ENCODE measurements at places on chromosomes 1 and 21.

- no peak for DNase-seq
Observed at GRCh38 chr1:96080925-96081324, 640.7 kb upstream of the PTBP2 start.

DNA sequence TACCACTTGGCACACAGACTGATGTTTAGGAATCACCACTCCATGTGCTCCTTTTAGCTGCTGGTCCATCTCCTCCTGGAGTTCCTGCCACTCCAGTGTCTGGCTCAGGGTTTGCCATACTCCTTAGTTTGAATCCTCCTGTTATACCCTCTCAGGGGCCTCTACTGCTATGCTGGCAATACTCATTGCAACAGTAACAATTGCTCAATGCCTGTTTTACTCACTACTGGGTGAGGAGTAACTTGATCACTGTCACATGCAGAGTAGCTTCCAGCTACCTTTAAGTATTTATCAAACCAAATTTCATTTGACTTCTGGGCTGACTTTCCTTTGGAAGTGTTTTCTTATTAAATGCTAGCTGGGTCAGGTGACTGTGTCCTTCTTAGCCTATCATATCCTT lies 107.2 kb upstream of the WLS start:
- DNase-seq = no peak

- DNase-seq = no peak
Observed at GRCh38 chr1:36198641-36199040, 25.6 kb upstream of the THRAP3 start.

DNA sequence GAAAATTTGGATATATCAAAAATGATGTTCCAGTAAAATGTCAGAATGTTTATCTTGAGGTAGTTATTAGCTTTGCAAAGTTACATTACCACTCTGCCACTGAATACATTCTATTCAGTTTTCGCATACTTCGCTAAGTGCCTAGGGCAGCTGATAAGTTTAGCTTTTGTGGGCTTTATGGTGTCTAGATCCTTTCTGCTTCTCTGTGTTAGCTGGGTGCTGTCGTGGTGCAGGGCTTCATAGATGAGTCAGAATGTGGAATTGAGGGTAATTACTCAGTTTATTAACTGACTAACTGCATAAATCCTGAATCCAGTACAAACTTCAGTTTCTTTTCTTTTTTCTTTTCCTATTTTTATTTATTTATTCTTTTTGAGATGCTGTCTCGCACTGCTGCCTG lies 21.5 kb downstream of the NCAM2 start:
- DNase-seq = no peak

DNA sequence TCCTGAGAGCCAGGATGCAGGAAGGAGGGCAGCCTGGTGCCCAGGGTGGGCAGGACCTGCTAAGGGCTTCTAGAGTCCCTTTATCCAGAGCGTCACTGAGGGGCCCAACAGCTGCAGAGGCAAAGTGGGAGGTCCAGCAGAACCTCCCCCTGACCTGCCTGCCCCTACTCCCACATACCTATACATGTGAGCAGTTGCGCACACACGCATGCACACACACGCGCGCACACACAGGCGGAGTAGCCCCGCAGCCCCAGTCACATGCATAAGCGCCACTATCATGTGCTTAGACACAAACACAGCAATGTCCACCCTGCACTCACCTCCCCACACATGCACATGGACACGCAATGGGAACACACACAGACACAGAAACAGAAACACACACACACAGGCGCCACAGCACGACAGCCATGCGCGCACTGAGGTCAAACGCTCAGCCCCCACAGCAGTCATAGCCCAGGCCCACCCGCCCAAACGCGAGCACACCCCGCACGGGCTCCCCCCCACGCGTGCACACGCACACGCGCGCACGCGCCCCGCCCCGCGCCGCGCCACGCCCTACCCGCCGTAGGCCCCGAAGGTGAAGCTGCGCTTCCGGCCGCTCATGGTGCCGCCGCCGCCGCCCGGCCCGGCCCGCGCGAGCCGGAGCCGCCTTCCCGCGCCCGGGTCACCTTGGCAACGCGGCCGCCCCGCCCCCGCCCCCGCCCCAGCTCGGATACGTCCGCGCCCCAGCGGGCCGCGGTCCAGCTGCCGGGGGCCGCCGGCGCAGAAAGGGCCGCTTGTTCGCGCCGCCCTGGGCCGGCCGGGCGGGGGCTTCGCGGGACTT lies 17.7 kb downstream of the RAP1GAP start:
- DNase-seq = no peak

- no peak for DNase-seq
Observed at GRCh38 chr1:61979729-61980128, 214.9 kb upstream of the L1TD1 start.

- DNase-seq = no peak
Observed at GRCh38 chr1:206469933-206470691, at the start of gene IKBKE. Gene IKBKE, plus strand, starts transcription at chr1:206470476. Its CDS starts 2,752 bp downstream, at chr1:206473228.

GRCh38 chr1:61428146-61428545 lies 296.8 kb downstream of the TM2D1 start:
- no peak for DNase-seq

GRCh38 chr1:107524301-107524700 lies 383.5 kb downstream of the NTNG1 start:
- no peak for DNase-seq

DNA sequence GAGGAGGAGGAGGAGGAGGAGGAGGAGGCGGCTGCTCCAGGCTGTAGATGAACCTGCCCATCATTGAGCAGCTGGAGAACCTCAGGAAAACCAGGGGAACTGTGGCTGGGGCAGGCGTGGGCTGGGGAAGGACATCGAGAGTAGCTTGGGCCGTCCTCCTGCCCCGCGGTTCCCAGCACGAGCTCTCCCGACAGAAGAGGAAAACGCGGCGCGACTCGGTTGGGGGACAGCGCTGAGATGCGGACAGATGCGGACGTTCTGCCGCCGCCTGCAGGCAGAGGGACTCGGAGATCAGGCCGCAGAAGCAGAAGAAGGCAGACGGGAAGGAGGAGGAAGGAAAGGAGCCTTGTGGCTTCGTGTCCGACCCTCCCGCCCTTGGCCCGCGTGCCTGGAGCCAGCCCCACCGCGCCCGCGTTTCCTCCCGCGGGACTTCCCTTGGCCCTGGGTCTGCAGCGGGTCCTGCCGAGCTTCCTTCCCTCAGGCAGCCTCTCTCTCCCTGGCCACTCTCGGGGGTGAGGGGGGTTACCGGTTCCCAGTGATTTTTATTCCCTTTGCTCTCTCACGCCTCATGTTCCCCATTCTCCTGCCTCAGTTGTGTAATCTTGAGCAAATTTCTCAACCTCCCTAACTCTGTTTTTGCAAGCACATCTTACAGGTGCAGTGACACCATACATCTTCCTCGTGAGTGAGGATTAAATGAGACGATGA lies 1.7 kb upstream of the TNFRSF9 start:
- DNase-seq = no peak

DNA sequence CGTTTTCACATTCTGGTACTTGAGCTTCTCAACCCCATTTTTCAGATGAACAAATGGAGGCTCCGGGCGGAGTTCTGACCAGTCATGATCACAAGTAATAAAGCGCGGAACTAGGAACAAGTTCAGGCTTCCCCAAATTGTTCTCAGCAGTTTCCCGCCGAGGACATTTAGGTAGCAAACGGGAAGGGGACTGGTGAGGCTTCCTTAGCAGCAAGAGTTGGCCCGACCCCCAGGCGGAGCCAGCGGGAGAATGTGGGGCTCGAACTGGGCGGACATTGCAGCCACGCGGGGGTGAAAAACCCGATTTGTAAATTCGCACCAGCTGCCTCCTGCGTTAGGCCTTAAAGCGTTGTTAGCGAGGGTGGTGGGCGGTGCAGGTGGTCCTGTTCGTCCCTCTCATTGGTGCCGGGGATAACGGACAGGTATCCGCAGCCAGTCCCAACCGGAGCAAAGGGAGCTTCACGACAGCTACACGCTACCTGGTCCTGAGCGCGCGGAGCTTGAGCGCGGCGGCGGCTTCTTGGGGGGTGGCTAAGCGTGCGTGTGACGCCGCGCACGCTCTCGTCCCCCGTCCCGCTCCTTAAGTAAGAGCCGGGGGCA lies 15.3 kb downstream of the SEMA6C start:
- DNase-seq = peak; percentile 29

- no peak for DNase-seq
Observed at GRCh38 chr21:41537356-41537755, 29.4 kb upstream of the TMPRSS2 start.

DNA sequence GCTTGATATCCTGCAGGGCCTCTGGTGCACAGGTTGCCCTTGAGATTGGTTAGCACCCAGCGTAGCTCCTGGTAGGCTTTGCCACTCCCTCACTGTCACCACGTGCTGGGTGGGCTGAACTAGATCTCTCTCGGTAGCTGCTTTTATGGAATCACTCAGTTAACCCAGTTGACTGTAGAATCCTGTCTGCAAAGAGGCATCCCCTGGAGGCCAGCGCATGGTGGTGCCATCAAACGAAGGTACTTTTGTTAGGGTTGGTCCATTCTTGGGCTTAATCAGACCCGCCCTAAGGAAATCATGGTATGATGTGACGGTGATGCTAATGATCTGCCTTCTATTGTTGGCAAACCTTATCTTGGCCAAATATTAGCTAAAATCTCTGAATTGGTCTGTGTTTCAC lies 153.4 kb downstream of the GALNT2 start:
- no peak for DNase-seq

- no peak for DNase-seq
Observed at GRCh38 chr1:100565533-100565932, 27.6 kb downstream of the GPR88 start.

GRCh38 chr1:186187601-186188000 lies 187.5 kb downstream of the TPR start:
- DNase-seq = no peak

DNA sequence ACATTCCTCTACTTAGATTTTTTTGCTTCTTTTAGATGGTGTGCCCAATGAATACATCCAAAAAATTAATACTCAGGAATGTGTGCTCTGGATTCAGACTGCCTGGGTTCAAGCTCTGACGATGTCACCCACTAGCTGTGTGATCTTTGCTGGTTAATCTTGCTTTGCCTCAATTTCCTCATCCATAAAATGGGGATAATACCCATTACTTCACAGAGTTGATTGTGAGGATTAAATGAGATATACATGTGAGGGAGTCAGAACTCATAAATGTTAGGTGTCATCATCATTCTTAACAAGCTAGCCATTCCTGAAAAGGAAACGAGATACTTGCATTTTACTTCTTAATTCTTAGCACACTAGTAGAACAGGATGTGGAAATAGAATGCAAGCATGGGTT lies 12.9 kb upstream of the TTF2 start:
- no peak for DNase-seq

DNA sequence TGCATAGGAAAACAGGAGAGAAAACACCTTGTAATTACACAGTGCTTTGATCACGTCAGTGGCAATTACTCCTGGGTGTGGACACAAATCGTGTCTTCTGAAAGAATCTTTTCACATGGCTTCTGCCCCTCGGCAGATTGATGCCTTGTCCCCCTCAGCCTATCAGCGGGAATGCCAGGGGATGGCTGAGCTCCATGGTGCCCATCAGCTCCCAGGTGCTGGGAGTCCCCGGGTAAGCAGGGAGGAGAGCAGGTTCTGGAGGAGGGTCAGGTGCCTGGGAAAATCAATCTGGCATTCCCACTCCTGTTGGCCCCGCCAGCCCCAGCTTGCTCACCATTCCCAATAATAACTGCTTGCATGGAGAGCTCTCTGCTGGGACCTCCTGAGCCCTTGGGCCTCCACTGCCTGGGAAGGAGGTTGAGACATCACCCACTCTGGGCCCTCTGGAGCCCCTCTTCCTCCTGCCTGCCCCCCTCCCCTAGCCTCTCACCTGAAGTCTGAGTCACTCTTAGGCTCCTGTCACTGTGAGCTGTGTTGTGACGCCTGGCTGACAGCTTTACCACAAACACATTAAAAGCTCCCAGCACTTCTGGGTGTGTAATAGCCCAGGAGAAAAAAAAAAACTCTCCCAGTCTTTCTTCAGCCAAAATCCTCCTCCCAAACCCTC lies 4.9 kb downstream of the CAMK2N1 start:
- no peak for DNase-seq

- DNase-seq = no peak
Observed at GRCh38 chr21:46457801-46458314, 833 bp upstream of the DIP2A start.

GRCh38 chr1:227785805-227786671 lies 29.4 kb upstream of the PRSS38 start:
- DNase-seq = no peak

- no peak for DNase-seq
Observed at GRCh38 chr21:37117204-37117603, 44.1 kb downstream of the TTC3 start.

- DNase-seq = no peak
Observed at GRCh38 chr1:87451229-87451920, 122.7 kb downstream of the LMO4 start.

DNA sequence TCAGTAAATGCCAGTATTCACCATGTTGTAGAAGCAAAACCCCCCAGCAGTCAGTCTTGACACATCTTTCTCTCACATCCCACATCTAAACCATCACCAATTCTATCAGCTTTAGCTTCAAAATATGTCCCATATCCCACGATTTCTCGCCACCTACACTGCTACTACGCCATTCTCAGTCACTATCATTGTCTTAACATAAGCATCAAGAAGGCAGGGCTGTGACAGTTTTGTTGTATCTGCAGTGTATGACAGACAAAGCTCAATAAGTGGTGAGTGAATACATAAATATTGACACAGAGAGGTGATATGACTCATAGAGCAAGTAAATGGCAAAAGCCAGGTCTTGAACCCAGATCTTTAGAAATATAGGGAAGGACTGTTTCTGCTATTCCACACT lies 59.9 kb downstream of the JAK1 start:
- DNase-seq = no peak

GRCh38 chr21:42193131-42193671 lies 25.7 kb upstream of the ABCG1 start:
- DNase-seq = no peak

Measured in thoracic aorta (tissue), 2 donors.